ENCODE measurements at places on chromosomes 2 and 18.

DNA sequence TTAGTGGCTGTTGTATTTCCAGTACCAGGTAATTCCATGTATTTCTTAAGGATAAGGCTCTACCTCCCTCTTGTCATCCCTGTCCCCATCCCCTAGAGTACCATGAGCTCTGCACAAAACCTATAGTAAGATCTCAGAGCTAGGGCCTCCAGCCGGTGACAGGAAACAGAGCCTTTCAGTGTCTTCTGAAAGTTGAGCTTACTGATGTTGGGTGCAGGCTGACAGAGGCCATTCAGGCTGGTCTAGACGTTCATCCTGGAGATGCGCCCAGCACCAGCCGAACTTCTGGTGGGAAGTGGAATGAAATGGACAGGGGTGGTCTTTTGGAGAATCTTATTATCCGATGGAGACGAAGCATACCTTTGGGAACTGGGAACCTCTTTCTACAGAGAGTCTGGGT is 16.7 kb upstream of the LYPD6B start:
- DNase-seq: no peak

DNA sequence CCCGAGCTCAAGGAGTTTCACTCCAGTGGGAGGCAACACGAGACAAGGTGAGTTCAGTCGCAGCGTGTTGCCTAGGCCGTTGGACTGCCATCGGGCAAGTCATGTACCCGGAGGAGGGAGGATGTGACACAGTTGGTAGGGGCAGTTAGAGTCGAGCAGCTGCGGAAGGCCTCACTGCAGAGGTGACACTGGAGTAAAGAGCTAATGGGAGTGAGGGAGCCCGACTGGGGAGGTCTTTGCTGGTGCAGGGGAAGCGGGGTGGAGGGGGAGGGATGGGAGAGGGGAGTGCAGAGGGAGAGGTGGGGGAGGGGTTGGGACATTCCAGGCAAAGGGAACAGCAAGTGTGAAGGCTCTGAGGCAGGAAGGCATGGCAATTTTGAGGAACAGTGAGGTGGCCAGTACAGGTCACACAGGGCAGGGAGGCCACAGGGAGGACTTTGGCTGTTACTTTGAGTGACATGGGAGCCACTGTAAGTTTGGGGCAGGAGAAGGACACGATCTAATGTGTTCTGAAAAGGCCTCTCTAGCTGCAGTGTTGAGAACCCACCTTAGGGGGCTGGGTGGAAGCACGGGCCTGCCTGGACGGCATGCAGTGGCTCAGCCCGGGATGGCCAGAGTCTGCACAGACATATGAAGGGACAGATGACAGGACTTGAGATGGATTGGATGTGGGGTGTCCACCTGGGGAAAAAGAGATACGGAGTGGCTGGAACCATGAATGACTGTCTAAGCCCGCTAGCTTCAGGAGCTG is 61.1 kb downstream of the KCNF1 start:
- no peak for DNase-seq

DNA sequence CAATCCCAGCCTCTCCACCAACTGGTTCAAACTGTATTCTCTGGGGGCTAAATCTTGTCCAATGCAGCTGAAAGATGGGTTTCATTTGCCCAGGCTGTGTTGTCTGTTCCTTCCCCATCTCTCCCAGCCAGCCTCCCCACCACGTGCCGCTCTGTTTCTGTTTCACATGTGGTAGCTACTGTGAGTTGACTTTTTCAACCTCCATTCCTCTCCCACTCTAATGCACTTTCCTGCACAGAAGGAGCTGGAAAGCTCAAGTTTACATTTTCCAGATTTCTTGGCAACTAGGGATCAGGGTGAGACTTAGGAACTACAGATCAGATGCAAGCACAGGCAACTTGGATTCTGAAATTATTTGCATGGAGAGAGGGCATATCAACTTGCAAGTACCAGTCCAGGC is 19.0 kb upstream of the NPAS2 start:
- peak; percentile 39 for DNase-seq

DNA sequence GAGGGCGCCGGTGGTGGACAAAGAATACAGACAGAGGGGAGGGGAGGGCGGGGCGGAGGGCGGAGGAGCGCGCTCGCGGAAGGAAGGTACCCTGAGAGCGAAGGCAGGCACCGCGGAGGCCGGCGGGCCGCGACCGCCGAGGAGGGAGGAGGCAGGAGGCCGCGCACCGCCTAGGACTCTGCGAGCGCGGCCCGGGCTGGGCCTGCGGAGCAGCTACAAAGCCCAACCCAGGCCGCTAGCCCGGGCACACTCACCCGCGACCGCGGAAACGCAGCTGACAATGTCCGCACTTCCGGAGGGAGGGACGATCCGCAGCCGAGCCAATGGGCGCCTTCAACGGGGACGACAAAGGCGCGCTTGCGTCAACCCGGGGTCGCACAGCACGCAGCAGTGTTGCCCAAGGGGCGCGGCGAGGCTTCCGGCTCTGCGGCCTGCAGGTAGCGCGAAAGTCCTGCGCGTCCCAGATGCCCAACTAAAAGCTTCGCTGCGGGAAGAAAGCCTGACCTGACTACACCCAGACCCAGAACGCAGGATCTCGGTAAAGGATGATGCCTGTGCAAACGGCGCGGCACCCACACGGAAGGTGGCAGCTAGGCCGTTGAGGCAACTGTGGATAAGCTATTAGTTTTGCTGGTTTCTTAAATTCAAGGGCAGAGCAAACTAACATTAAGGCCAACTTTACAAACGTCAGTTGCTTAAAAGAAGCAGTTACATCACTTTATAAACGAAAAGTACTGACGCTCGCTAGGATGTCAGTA is at the start of gene C18orf32:
Gene C18orf32, minus strand, starts transcription at position 282 of the 758 bp plus-strand sequence. CDS start 3,486 bp downstream, outside the sequence.
- DNase-seq: peak; percentile 97

- DNase-seq: no peak
Measured at GRCh38 chr2:98479371-98479770, 34.7 kb downstream of the INPP4A start.

DNA sequence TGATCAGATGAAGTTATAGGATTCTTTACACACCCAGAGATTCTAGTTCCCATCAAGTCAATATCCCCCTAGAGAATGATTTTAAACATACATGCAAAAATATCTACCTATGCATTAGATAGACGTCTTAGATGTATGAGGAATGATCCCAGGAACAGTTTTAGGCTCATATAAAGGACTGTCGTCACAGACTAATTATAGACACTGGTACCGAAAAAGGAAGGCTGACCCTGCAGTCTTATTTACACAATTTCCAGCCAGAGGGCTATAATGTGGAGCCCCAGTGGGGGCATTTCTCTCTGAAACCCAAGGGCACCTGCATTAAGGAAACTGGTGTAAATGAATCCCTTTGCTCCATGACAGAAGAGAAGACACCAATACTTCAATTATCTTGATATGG is 170.4 kb downstream of the ZNF521 start:
- no peak for DNase-seq

GRCh38 chr2:108392029-108392428 is 14.3 kb downstream of the SULT1C4 start:
- no peak for DNase-seq

GRCh38 chr18:68796936-68797690 is 767 bp upstream of the CCDC102B start:
- peak; percentile 79 for DNase-seq

DNA sequence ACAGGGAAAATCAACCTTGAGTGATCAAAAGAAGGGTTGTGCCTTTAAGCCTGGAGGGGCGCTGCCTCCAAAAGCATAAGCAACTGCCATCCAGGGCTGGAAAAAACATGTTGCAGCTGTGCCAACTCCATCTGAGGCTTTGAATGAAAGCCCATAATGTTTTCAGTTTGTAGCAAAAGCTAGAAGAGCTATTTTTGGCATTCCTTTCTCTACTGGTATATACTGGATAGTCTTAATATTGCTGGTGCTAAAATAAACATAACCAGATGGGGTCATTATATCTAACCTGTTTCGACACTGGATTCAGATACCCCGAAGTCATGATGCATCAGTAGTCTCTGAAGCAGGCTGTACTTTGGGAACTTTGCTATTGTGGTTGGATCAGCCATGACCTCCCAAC is 25.1 kb downstream of the ANXA4 start:
- peak; percentile 63 for DNase-seq

DNA sequence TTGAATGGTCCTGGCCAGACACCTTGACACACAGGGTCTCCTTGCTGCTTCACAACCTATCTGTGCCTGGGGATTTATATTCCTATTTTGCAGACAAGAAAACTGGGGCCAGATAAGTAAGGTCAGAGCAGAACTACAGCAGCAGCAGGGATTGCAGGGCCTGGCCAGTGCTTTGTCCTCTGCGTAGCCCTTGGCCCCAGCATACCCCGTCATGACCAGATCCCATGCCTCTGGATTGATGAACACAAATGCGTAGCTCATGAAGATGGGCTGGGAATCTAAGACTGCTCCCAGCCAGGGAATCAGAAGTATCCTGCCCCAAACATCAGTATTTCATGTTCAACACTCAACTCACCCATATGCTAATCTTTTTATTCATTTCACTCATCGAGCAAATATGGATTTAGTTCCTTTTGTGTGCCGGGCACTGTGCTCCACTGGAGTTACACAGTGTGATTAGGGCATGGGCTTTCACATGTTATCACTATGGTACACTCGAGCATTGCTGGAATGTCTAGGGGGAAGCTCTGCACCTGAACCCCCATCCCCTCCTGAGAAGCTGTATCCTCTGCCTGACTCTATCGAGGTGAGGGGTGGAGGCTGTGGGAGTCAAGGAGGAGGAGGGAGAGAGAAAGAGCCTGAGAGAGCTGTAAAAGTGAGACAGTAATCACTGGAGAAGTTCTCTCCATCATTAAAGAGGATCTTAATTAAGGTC is 143.3 kb downstream of the CYP26B1 start:
- no peak for DNase-seq

- no peak for DNase-seq
Measured at GRCh38 chr2:98857001-98857400, 79.0 kb downstream of the CRACDL start.

GRCh38 chr2:100011272-100011731 is 131.1 kb downstream of the AFF3 start:
- DNase-seq: peak; percentile 94

DNA sequence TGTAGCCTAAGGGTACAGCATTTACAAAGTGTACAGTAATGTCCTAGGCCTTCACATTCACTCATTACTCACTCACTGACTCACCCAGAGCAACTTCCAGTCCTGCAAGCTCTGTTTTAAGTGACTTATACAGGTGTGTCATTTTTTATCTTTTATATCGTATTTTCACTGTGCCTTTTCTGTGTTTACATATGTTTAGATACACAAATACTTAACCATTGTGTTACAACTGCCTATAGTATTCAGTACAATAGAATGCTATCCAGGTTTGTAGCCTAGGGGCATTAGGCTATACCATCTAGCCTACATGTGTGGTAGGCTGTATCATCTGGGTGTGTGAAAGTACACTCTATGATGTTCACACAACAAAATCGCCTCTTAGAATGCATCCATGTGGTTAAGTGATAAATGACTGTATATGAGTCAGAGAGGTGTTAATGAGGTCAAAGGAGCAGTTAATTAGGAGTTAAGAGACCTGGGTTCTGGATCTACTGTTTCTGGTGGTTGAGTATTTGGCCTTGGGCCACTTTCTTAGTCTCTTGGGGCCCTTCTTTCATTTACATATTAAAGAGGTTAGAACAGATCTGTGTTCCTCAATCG is 149.1 kb downstream of the GREB1L start:
- peak; percentile 74 for DNase-seq

- no peak for DNase-seq
Measured at GRCh38 chr2:143564419-143564818, 435.2 kb downstream of the ARHGAP15 start.

GRCh38 chr18:2932247-2933181 is 80.4 kb downstream of the LPIN2 start:
- peak; percentile 75 for DNase-seq

DNA sequence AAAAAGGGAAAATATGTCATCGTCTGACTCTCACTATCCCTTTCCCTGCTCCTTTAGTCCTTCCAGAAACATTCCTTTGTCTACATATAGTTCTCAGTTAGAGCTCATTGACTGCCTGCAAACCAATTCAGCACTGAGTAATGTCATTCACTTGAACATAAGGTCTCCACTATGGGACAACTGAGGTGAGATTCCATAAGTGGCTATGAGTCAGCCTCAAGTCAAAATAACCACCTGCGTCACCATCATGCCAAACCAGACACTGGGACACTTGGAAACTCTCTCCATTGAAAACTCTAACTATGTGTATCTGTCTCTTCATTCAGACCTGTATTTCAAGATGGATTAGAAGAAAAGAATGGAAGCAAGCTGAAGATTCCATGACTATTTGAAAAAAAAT is 878.0 kb upstream of the PIK3C3 start:
- DNase-seq: no peak

DNA sequence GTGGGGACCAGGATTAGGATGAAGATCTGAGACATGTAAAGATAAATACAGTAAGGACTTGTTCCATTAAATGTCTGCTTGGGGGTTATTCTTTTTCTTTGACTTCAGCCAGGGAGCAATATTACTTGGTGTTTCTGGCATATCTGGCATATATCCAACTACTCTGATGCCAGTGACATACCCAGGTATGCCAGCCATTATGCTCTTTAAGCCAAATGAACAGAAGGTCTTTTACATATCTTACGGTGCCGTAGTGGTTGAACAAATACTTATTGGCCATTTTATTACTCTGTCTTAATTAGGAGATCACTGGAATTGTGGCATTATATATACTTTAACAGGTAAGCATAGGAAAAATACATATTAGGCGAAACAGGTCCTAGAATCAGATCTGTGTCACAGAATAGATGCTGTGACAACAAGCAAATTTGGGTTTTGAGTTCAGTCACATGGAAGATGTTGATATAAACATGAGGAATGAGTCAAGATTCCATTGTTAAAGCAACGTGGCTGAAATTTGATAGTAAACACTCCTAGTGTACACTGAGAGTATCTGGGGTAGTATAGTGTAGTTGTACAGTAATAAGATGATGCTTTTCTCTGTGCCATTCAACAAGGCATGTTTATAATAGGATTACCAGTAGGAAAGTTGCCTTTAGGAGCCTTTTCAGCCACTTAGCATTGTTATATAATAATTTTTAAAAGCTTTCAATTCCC is 62.6 kb downstream of the KCTD18 start:
- DNase-seq: peak; percentile 16

DNA sequence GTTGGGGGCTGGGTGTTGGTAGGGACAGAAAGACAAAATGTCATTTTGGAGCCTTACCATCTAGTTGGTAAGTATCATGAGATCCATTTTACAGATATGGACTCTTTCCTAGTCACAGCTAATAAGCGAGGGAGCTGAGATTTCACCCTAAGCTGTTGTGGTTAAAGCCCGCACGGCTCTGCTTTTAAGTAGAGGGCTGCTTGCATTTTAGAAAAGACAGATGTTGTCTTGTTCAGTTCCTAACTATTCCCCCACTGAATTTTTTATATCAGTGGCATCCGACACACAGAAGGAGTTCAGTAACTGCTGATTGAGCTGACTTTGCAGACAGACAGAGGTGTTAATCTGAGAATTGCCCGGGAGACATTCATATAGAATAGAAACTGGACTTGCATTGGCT is 3.7 kb downstream of the QPCT start:
- no peak for DNase-seq

GRCh38 chr18:28198620-28199019 is 21.7 kb upstream of the CDH2 start:
- DNase-seq: no peak

GRCh38 chr2:196329959-196330358 is 158.6 kb upstream of the STK17B start:
- no peak for DNase-seq

GRCh38 chr2:152330235-152330866 is 4.6 kb upstream of the FMNL2 start:
- DNase-seq: no peak

GRCh38 chr2:95278637-95279225 is 4.5 kb downstream of the PROM2 start:
- DNase-seq: no peak

GRCh38 chr2:81767187-81767912 is 1462.8 kb upstream of the LRRTM1 start:
- DNase-seq: peak; percentile 10

GRCh38 chr18:49967171-49967570 is 153.8 kb upstream of the ACAA2 start:
- no peak for DNase-seq
